T-helper 2 cell treated with Interferon-gamma antibody and Interleukin-4, amounts not matched to agents 100 ng/mL and 5 ng/mL, for 36 hours (primary cell): ENCODE measurements at places on chromosomes 2 and 18. TPM values are rescaled to one million over a fixed set of nuclear protein-coding genes. Genes with fewer than 3 reads are reported as not detected.

Gene STAT4
- 91.2 and 93.2 TPM in 2 replicates for total RNA-seq

Gene OXER1
- 0.68 and 0.73 TPM in 2 replicates for total RNA-seq

Gene ACTG2
- not detected in 2 replicates for total RNA-seq

Gene ABCG8
- 0.09 TPM in 1 of 2 replicates, not detected in the other for total RNA-seq

Gene FAM110C
- 3.2 and 3.3 TPM in 2 replicates for total RNA-seq

Gene DTNA
- total RNA-seq = 0.25 TPM in 1 of 2 replicates, not detected in the other

Gene PROKR1
- not detected in 2 replicates for total RNA-seq

Gene HOXD13
- total RNA-seq = not detected in 2 replicates

Gene LHCGR
- total RNA-seq = not detected in 2 replicates

Gene GPC1
- total RNA-seq = 7.6 TPM in 2 replicates

Gene YES1
- 9.8 and 11.6 TPM in 2 replicates for total RNA-seq

Gene USP37
- 32.2 and 34.1 TPM in 2 replicates for total RNA-seq

Gene HOXD9
- total RNA-seq = not detected in 2 replicates

Gene EGR4
- 0.07 and 0.11 TPM in 2 replicates for total RNA-seq

Gene CABYR
- 0.39 and 0.73 TPM in 2 replicates for total RNA-seq

Gene ANKRD30B
- not detected in 2 replicates for total RNA-seq
